ENCODE measurements at places on chromosomes 12 and 14. TPM values are rescaled to one million over a fixed set of nuclear protein-coding genes. Genes with fewer than 3 reads are reported as not detected.

The TGFB3 gene
- total RNA-seq: 2.0 TPM

- DNase-seq: peak; percentile 99
Observed at GRCh38 chr12:94618995-94619695, 31.2 kb downstream of the TMCC3 start.

GRCh38 chr12:27805238-27805637 is 25.2 kb upstream of the MANSC4 start:
- DNase-seq: no peak

DNA sequence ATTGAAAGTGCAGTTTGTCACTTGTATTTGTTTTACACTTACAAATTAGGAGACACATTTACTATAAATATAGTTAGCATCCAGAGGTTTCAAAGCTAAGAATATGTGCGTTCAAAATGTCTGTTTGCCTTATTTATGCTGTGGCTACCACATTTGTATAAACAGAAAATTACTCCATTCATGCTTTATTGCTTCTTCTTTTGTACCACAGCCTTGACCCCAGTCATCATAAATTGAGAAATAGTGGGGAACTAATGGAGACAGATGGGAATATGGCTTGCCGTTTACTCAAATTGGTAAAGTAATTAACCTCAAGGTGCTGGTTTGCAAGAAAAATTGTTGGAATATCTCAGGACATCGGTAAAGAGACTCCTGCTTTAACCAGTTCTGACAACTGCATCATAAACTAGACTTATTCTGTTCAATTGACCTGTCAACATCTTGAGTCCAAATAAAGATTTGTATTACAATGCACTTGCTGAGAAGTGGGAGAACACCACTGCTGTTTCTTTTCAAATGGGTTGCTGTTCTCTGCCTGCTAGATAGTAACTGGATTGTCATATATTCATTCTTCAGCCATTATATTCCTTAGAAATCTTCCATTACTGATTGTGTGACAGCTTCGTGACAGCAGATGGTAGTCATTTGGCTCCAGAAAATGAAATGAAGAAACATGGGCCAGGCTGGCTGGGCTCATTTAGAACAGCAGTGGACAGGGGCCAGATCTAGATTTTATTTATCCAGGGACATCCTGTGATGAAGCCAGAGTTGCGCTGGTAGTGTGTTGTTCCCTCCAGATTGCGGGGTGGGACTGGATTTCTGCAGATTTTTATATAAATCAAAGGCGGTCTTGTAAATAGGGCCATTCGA is 354.4 kb downstream of the EGLN3 start:
- DNase-seq: no peak

The MAPK1IP1L gene
- total RNA-seq: 48.2 TPM

DNA sequence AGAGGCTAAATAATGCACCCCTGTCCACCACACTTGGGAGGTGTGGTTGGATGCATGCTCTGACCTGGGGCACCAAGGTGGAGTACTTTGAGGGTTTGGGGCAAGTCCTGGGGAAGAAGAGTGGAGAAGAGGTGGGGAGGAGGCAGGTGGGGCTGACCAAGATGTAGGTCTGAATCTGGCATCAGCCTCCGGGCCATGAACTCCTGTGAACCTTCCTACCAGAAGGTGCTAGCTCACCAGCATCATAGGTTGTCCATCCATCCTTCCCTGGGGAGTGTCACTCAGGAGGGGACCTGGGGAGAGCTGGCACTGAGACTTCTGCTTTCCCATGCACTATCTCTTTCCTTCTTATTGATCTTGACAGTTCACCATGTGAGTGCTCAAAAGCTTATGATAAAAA is 13.6 kb upstream of the EMP1 start:
- no peak for DNase-seq

DNA sequence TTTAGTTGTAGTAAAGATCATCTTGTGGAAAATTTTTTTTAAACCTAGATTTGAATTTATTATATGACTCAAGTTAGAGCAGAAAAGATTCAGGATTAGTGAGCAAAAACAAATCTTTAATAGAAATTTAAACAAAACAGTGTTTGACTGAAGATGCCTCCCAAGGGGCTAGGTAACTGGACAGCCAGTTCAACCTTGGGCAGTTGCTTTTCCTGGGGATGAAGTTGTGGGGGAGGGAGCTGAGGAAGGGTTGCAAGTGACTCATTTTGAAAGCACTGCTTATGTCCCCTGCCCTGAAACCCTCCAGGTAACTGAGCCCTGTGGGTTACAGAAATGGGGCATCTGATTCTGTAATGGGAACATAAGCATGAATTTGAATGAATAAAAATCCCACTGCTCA is 13.1 kb downstream of the CFAP54 start:
- peak; percentile 19 for DNase-seq

DNA sequence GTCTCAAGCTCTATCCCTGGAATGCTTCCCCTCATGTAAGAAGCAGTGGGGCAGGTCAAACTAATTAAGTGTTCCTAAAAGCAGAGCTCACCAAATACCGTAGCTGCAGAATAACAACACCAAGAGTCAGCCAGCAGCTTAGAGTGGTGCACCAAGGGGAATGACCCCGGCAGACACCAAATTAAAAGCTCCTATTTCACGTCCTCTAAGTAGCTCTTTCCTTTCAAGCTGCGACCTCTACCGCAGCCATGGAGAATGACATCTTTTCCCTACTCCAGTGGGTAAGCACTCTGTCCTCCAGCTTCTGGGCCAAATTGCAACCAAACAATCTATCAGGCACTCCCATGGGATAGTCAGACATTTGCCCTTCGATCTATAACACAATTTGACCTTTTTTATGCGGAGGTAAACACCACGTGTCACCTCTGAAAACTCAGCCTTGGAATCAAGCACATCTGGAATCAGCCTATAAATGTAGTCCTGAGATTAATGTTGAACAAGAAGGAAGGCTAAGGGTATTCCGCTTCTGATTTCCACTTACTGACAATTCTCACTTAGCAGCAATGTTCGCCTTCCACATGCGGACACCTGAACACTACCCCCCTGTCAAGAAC is 67.6 kb upstream of the CDKN3 start:
- peak; percentile 51 for DNase-seq

The DNAH10 gene
- 0.50 TPM for total RNA-seq

The PLEKHG7 gene
- not detected for total RNA-seq

DNA sequence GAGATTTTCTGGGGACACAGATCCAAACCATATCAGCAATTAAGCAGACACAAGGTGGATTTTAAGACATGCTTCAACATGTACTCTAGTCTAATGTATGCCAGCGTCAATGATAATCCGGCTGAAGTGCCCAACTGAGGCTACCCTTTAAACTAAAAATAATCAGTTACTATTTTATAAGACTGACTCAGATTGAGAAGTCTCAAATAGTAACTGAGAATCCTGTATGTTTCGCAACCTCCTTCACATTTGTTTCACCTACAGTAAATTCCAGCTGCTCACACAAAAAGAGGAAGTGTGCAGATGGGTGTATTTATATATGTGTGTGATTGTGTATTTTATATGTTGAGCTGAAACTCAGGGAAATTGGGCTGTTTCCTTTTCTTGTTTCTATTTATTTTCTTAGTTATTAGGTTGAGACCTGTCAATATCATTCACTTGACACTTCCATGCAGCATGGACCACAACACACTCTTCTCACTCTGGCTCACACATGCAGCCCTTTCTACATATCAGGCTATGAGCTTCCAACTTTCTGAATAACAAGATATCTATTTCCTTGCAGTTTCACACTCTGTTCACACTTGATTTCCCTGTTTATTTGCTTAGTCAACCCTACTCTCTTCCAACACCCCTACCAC is 1224.9 kb upstream of the TMEM132C start:
- peak; percentile 36 for DNase-seq

DNA sequence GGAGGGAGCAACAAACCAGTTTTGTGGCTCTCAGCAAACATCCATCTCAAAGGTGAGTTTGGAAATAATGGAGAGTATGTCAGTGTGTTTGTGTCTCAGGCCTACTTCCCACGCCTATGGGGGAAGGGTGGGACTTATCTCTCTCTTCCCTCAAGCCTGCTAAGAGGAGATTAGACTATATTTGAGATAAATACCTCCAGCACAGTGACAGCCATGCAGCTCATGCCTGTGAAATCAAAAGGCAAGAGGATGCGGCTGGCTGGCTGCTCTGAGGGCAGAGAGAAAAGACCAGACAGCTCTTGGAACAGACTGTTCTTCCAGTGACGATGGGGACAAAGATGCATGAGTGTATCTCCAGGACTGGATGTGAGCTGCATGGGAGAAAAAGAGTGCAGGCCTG is 14.7 kb upstream of the POC1B start:
- DNase-seq: no peak

DNA sequence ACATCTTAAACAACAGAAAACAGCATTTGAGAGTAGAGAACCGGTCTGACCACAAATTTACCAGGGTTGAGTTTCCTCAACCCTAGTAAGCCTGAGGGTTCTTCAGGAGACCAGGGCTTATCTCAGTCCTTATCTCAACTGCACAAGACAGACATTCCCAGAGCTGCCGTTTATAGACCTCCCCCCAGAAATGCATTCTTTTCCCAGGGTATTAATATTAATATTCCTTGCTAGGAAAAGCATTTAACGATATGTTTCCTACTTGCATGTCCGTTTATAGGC is 12.3 kb downstream of the TMEM117 start:
- no peak for DNase-seq

- DNase-seq: no peak
Observed at GRCh38 chr12:127726671-127727315, 540.2 kb upstream of the TMEM132C start.

GRCh38 chr14:95516554-95517181 is at the start of gene SYNE3:
SYNE3 (minus strand) TSS chr14:95516650; CDS start chr14:95475821, 40,829 bp downstream.
- DNase-seq: no peak

DNA sequence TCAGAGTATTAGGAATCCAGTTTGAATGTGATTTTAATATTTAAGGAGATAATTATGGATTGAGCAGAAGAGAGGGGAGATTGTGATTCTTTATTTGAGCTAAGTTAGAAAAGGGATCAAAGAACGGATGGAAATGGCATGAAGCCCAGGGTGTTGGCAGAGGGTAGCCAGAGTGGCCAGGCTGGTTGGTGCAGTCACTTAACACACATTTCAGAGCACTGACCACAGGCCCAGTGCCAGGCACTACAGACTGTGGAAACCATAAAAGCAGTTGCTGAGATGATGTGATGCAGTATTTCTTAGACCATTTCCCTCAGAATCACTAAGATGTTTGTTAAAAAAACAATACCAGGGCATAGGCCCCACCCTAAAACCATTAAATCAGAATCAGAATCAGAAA is 167.7 kb upstream of the AMIGO2 start:
- no peak for DNase-seq

GRCh38 chr12:3222979-3223378 is 145.8 kb downstream of the TSPAN9 start:
- no peak for DNase-seq

GRCh38 chr12:10042167-10042566 is 11.7 kb downstream of the CLEC9A start:
- DNase-seq: no peak

The SRGAP1 gene
- 76.9 TPM for total RNA-seq

The IFNG-AS1 gene
- total RNA-seq: not detected

DNA sequence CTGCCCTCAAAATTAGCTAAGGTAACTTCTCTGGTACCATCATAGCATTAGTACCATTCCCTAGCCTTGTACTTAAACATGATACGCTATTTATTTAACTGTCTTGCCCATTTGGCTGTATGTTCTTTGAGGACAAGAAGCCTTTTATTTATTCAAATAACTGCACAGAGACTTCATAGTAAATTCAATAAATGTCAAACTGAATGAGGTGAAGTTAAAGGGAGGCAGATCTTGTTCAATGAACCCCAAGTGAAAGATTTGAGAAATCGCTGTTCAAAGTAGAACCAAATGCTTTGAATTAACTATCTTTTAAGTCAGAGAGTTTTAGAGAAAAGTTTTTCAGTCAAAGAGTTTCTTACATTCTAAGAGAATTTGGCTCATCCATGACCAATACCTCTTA is 203.6 kb downstream of the GXYLT1 start:
- no peak for DNase-seq

The EML5 gene
- 2.7 TPM for total RNA-seq

The KRT6C gene
- 8.7 TPM for total RNA-seq

The MYO1H gene
- total RNA-seq: not detected

DNA sequence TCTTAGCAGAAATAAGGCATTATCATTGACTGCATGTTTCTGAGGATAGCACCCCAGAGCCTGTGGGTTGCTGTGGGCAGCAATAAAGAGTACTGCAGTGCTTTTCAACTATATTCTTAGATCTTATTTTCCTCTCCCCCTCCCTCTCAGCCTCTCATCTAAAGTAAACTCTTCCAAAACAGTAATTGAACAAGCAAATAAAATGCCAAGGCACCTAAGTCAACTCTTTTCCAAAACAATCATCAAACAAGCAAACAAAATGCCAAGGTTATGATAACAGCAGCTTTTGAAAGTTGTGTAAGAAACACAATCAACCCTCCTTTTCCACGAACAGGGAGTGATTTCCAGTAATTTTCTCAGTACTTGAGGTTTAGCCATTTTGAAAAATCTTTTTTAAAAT is 1542.6 kb downstream of the AACS start:
- no peak for DNase-seq

- DNase-seq: no peak
Observed at GRCh38 chr12:28987538-28988324, 161.3 kb upstream of the FAR2 start.

The PAH gene
- total RNA-seq: 0.17 TPM

- DNase-seq: no peak
Observed at GRCh38 chr12:69385038-69385437, 25.5 kb downstream of the YEATS4 start.

The OR6C1 gene
- total RNA-seq: not detected

The CLEC4C gene
- not detected for total RNA-seq

GRCh38 chr12:101552277-101552676 is 42.5 kb upstream of the MYBPC1 start:
- DNase-seq: peak; percentile 5

DNA sequence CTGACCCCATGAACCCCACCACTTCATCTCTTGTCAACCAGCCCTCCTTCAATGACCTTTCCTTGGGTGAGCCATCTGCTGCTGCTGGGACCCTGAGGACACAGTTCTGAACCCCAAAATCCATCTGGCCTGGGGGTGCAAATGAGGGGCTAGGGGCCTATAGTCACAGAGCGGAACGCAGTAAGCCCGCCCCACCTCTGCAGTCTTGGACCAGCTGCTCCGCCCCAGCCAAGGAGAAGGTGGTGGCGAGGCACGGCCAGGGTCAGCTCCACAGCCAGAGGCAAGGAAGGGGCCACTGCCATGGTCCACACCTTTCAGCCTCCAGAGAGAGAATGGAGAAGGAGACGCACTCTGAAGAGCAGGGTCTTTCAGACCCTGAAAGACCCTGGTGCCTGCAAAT is 5.1 kb downstream of the TMEM179 start:
- no peak for DNase-seq

GRCh38 chr14:23245282-23245681 is 7.5 kb downstream of the RNF212B start:
- no peak for DNase-seq

The NUAK1 gene
- total RNA-seq: 39.8 TPM
